ENCODE measurements at places on chromosomes 5 and 9.

DNA sequence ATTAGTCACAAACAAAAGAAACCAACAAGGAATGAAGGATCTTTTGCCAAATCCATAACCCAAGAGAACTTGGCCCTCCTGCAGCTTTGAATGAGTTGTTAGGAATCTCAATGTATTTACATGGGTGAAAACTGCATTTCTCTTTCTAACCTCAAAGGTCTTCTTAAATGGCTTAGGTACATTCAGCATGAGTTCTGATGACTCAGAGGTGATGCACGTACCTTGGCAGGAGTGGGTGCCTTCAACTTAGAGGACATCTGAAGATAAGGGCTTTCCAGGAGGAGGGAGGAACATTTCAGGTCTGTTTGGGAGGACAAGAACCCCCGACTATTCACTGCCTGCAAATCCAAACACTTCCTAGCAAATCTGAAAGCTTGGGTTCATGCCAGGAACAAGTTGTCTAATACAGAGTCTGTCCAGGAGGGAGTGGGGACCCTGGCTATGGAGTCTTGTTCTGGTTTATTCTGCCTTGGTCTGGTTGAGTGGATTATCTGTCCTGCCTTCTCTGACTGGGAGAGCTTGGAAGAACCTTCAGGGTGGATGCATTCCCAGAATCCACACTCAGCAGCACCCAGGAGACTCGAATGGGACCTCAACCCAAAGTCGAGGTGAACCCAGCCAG lies 65.7 kb downstream of the IRX2 start:
- no peak for DNase-seq

GRCh38 chr9:70569070-70569772 lies 154.8 kb upstream of the KLF9 start:
- no peak for DNase-seq

- no peak for DNase-seq
Observed at GRCh38 chr9:10050016-10050415, 562.8 kb downstream of the PTPRD start.

DNA sequence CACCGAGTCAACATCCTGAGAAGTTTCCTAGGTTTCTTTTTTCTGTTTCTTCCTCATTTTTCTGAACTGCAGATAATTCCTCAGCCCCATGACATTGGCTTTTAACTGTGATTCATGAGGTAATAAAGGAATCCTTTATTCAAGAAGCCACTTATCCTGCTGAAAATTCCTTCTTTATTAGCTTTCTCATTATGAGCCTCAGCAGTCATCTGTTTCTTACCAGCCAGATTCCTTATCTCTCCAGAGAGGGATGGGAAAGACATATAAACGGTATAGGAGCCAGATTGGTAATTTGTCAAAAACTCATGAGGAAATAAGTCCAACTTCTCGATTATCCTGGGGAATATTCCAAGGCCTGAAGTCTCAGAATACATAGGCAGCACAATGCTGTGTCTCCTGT lies 465.4 kb downstream of the ICE1 start:
- DNase-seq, result no peak

GRCh38 chr9:121187636-121188305 lies 13.9 kb downstream of the RAB14 start:
- DNase-seq, result no peak

DNA sequence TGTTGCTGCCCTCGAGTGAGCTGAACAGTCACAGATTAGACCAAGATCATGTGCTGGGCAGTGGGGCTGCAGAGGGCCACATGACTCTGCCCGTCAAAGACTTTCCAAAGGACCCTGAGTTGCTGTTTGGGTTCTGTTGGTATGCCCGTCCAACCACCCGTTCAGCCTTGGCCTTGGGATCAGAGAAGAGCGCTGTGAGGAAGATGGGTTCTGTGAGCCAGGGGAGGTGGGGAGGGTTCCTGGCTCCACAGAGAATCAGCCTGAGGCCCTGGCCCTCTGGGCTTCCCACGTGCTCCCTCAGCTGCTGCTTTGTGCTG lies 72.6 kb downstream of the RGS3 start:
- DNase-seq, result no peak

DNA sequence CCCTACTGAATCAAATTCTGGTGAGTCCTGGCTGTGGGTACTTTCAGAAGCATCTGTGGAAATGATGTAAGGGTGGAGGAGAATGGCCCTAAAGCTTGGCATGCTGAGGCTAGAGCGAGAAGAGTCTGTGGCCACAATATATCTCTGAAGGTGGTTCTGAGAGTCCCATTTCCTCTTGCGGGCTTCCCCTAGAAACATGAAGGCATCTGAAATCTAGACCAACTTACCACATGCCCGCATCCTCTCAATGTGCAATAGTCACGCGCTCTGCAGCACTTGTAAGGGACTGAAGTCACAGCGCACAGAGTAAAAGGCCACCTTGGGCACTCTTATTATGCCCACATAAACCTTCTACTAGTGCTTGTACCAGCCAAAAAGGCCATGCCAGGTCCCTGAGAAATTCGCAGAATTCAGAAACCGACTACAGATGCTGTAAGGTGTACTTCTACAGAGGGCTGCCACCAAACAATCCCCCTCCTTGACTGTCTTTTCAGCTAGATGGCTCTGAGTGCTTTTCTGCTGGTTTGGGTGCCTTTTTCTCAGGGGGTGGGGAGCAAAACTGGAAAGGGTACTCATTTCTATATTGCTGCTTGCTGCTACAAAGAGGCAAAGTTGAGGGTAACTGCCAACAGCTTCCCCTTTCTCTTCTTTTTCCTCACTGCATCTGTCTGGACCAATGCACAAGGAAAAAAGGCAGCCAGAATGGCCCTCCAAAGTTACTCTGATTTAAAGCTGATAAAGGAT lies 107.3 kb downstream of the ZDHHC21 start:
- no peak for DNase-seq

GRCh38 chr5:119280380-119280779 lies 75.4 kb upstream of the TNFAIP8 start:
- DNase-seq, result no peak

GRCh38 chr5:137090721-137091120 lies 408.4 kb downstream of the SPOCK1 start:
- no peak for DNase-seq

DNA sequence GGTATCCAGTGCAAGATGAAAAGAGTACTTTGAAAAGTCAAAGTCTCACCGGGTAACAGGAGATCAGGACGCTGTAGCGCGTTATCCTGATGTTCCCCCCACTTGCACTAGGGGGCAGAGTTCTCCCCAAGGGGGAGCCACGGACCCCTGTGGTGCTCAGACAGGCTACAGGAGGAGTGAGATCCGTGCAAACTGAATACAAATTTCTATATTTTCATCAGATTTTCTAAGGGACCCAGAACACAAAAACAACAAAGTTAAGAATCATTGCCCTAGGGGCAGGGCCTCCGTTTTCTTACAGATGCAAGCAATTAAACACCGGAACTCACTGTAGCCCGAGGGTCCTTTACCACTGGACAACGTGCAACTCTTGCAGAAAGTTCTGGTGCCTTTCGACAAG lies 2.0 kb downstream of the MYO10 start:
- DNase-seq, result no peak

DNA sequence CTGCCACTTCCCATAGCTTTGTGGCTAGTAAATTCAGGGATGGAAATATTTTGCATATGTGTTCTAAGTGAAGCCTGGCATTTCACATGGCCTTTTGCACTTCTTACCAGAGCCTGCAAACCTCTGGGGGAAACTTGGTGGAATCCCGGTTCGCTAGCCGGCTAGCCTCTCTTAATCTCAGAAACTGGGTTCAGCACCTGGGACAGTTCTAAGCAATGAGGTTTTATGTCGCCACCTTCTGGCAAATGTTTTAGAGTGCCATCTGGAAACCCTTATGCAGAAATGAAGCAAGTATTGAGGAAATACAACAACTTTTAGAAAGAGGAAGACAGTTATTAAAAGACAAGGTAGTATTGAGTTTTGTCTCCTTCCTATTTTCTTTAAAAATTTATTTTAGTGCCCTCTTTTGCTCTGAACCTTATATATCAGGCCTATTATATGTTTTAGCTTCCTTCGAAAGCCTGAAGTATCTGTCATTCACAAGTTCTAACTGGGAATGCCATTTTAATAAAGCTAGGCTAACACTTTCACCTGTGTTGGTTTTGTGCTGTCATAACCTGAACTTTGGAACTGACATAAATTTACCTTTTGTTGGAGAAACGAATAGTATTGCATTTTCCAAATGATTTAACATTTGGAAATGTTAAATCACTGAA lies 963 bp upstream of the HTR1A start:
- DNase-seq, result peak; percentile 37

DNA sequence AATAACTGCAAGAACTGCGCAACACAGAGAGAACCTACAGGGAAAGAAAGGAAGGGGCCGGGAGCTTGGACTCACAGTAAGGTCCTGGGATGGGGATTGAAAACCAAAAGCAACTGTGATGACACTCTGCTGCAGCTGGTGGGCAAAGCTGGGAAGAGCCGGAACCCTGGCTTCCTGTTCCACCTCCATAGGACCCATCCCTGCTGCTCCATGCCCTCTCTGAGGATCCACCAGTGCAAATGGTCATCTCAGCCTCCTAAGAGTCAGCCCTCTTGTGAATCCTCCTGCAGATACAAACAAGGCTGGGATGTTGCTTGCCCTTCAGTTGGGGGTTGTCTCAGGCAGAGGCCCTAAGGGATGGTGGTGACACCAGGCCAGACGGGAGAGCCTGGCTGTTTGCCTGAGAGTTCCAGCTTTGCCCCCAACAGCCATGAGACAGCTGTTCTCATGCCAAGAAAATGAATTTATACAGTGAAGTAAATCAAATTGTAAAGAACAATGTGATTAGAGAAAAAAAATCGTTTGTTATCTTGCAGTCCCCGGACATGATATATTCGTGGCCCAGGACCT lies 90.8 kb downstream of the TENT4A start:
- DNase-seq, result no peak

DNA sequence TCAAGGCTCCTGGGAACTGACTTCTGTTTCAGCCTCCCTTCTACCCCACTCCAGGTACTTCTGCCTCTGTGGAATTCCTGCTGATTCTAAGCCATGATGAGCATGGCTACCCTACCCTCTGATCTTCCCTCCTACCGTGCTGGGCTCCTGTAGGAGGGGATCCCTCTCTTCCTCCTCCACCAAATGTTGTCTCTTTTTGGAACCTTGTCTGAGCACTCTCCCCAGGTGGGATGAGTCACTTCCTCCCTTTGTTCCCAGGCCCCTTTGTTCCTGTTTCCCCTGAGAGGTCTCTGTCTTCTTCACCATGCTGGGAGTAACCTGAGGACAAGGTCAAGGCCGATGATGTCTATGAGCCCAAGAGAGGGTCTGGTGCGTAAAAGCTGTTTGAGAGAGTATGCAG lies 213.2 kb downstream of the GABBR2 start:
- DNase-seq, result no peak

DNA sequence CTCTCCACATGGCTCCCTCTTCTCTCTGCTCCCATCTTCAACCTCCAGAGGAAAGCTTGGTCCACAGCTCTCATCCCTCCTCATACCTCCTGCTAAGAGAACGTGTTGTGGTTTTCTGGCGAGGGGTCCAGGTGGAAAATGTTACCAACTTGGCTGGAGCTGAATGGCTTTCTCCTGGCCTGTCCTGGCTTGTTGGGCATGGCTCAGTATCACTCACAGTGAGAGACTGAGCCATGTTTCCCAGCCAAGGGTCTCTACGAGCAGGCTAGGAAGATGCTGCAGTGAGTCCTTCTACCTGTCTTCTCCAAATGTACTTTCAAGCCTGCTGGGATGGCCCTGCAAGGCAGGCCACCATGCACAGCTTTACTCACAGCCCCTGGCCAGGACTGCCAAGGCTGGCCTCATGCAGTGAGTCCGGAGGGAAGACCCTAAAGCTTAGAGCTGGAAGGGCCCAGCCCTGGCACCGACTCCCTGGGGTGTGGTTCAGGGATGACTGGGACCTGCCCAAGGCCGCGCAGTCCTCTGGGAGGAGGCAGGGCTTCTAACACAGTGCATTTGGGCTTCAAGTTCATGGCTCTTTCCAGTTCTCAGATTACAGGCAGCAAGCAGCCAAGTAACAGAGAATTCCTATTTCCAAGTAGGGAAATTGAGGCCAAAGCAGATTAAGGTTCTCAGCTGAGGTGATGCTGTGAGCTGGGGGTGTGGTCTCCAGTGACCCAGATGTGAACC lies 59.5 kb downstream of the COL27A1 start:
- no peak for DNase-seq

GRCh38 chr9:95103281-95103771 lies 214.2 kb downstream of the FANCC start:
- no peak for DNase-seq

DNA sequence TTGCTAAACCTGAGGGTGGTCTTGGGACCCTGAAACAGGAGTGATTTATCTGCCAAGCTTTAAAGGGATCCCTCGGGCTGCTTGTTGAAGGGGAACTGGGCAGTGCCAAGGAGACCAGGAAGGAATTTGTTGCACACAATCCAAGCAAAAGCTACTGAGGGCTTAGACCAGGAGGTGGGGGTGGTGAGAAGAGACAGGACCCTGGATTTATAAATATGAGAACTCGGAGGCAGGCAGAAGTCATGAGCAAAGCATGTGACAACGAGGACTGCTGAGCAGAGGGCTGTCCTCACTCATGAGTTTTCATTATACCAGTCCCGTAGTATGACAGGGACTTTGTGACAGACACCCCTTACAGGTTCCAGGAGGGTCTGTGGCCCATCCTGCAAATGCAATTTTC lies 237.3 kb downstream of the DRD1 start:
- DNase-seq, result no peak

DNA sequence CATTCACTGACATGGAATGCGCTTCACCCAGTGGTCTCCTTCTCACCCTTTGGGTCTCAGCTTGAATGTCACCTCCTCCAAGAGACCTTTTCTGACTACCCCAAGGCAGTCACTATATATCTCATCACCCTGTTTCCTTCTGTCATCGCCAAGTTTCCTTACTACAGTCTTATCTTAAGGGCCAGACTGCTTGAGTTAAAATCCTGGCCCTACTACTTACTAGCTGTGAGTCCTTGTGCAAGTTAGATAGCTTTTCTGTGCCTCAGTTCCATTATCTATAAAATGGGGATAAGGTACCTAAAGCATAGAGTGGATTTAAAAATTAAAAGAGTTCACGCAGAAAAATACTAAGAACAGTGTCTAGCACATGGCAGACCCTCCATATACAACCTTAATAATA lies 132.4 kb downstream of the GABBR2 start:
- no peak for DNase-seq

- no peak for DNase-seq
Observed at GRCh38 chr5:155943516-155944407, 383.2 kb upstream of the SGCD start.

DNA sequence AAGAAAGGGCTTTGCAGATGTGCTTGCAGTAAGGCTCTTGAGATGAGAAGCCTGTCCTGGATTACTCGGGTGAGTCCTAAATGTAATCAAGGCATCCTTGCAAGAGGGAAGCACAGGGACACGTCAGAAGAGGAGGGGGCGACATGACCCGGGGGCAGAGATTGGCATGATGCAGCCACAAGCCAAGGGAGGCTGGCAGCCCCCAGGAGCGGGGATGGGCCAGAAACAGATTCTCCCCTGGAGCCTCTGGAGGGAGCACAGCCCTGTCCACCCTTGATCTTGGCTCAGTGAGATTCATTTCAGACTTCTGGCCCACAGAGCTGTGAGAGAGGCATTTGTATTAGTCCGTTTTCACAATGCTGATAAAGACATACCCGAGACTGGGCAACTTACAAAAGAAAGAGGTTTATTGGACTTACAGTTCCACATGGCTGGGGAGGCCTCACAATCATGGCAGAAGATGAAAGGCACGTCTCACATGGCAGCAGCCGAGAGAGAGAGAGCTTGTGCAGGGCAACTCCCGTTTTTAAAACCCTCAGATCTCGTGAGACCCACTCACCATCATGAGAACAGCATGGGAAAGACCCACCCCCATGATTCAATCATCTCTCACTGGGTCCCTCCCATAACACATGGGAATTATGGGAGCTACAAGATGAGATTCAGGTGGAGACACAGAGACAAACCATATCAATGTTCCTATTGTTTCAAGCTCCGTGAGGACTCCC lies 76.1 kb downstream of the ADAMTS2 start:
- DNase-seq, result no peak

All from smooth muscle cell of the brain vasculature (primary cell).